GM10248 (cell line): ENCODE measurements at places on chromosomes 6 and 20.
A peak's percentile ranks its signal among the peaks of the same experiment; 100 is the strongest.

DNA sequence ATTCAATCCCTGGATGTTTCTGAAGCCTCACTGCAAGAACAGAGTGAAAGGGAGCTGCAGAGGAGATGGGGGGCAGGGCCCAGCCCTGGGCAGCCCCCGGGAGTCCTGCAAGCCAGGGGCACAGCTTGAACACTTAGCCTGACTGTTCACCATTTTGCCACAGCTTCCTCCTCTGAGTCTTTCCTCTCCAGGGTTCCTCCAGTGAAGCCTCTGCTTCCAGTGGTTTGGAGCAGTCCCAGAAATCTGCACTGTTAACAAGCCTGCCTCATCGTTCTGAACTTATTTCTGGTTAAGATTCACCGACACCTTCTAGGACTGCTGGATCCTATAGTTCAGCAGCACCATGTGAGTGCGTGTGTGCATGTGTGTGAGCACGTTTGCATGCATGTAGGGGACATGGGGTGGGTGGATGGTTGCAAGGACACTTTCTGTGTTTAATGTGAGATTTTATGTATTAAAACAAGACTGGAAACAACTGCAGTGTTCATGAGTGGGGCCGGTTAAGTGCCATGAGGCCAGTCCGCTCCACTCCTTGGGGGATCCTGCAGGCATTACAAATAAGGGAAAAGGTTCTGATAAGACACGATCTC is 24.6 kb downstream of the CEBPB start:
- DNase-seq, result no peak

- DNase-seq, result no peak
These were observed 2.5 kb downstream of the NPBWR2 start for GRCh38 chr20:64104667-64105451.

GRCh38 chr20:57117296-57117695 is 149.1 kb downstream of the BMP7 start:
- DNase-seq, result no peak

DNA sequence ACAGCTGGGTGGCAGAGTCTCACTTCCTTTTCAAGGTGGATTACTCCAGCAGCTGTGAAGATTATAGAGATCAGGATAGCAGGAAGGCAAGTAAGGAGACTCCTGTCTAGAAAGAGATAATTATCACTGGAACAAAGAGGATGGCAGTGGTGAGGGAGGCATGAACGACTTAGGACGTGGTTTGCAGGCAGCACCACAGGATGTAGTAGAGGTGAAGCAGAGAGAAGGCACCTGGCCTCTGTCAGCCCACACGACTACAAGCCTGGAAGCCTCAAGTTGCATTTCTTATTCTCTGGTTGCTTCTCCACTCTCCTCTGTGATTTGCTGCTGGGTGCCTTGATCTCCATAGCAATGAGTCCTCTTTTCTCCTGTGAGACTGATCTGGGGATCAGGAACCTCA is 62.7 kb downstream of the TSHZ2 start:
- DNase-seq, result no peak

GRCh38 chr20:32365564-32365963 is 7.4 kb downstream of the ASXL1 start:
- DNase-seq, result no peak

DNA sequence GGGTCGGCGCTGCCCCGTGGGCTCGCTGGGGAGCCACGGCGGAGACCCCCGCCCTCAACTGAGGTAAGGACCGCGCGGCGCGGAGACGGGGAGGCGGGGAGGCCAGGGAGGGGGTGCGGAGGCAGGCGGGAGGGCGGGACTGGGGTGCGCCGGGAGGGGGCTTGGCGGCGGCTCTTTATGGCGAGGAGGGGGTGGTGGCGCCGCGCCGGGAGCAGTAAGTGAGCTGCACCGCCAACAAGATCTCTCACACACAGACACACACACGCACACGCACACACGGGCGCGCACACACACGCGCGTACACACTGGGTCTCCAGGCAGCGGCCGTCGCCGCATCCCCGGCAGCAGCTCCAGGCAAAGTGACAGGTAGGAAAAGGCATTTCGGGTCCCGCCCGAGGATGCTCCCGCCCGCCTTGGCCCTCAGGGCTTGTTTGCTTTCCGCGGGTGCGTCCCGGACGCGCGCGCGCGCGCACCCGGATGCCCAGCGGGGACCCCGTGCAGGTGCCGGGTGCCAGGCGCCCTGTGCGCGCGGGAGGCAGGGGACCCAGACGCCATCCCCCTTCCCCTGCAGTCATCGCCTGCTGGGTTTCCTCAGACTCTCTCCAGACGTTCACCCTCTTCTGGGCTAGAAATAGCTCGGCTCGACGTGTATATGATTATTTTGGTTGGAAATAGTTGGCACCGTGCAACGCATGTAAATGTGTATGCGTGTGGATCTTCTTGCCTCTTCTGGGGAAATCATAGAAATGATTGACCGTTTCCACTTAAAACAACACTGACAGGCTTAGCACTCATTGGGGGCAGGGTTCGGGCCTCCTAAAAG is at the start of gene PLCB4:
TSS of gene PLCB4 (plus strand) at position 247 of the 823 bp plus-strand sequence. CDS start 238,728 bp downstream, outside the sequence.
- DNase-seq, result no peak

DNA sequence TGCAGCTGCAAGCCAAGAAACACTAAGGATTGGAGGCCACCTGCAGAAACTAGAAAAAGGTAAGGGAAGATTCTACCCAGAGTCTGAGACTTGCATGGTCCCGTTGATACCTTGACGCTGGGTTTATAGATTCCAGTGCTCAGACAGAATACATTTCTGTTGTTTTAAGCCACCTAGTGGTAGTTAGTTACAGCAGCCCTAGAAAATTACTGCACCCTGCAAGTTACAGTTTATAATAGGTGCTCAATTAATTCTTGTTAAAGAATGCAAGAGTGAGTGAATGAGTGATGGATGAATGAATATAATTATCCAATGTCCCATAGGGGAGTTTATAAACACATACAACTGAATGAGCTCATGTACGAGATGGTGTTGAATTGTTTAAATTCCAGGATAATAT is 453.1 kb upstream of the SLC35B3 start:
- peak; percentile 9 for DNase-seq

- peak; percentile 48 for DNase-seq
These were observed 516.6 kb upstream of the JARID2 start for GRCh38 chr6:14729129-14729871.

- no peak for DNase-seq
These were observed 46.1 kb downstream of the HLA-F start for GRCh38 chr6:29769336-29769735.

DNA sequence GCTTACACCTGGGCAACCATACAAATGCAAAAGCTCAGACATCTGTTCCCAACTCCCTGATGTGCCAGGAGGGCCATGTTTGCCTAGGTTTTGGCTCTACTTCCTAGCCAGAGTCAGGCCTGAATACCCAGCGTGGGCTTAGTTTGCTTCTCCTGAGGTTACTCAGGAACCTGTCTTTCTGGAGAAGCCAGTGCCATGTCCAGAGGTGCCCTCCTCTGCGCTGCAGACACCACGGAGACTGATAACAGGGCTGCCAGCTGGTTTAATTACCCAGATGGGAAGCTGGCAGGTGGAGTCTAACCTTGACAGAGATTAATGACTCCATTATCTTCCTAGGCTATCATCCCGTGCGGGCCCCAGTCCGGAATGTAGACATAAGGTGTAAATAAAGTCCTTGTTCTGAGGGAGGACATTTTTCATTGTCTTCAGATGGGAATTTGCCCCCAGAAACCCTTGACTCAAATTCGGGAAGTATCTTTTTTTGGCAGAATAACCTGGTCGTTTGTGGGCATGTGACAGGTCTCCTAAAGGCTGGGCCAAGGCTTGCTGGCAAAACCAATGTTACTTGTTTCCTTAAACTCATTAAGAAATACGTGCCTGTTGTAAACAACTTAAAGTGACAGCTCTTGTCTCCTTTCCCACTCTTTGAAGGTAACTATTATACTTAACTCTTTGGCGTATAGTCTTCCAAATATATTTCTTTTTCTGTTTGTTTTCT is 29.2 kb upstream of the ZNFX1 start:
- DNase-seq, result no peak

DNA sequence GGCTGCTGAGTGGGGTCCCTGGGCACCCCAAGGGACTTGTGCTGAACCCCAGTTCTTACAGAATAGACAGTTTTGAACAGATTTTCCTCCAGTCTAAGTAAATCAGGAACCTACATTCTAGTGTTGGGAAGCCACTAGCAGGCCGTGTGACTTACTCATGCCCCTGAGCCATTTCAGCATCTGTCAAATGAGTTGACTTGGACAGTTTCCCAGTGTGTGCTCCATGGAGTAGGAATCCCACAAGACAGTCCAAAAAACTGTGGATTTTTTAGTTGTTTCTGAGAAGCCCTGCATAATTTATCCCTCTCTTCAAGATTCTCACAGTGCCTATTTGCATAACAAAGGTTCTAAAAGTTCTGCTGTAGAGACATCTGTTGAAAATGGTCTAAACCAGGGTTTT is 2.1 kb downstream of the GABRR2 start:
- DNase-seq, result no peak

GRCh38 chr20:4358552-4358951 is 343.2 kb upstream of the RNF24 start:
- no peak for DNase-seq

DNA sequence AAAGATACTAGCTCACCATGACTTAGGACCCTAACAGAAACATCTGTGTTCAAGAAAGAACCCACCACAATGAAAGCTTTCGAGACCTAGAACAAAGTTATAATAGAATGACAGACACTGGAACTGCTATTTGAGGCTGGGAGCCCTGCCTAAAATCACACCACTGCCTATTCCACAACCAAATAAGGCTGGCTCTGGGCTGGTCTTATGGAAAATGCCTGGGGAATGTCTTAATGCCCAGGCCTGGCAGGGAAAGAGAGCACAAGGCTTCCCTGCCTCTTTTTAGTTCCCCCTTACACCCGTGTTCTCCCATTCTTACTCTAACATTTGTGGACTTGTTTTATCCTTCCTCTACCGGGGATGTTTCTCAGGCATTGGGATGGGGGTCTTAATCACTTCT is 5.6 kb upstream of the METTL24 start:
- no peak for DNase-seq

GRCh38 chr6:41759905-41760579 is 12.8 kb upstream of the PGC start:
- DNase-seq, result no peak

DNA sequence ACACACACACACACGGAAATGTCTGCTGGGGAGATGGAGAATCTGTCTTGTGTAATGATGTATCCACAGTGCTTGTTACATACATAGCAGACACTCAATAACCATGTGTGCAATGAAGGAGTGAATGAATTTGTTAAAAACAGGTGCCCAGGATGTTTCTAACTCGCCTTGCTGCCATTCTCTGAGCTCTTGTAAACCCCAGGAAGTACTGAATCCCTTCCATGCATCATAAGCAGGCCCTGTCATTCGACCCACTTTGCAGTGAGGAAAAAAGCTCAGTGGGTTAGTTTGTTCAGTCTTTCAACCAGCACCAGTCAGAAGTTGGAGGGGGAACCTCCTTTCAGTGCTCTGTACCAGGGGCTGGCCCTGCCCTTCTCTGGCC is 1.4 kb upstream of the KCNK5 start:
- DNase-seq, result no peak

GRCh38 chr20:19937218-19937617 is 79.9 kb upstream of the NAA20 start:
- DNase-seq, result no peak

GRCh38 chr6:158926414-158926813 is 73.6 kb downstream of the RSPH3 start:
- DNase-seq, result no peak

DNA sequence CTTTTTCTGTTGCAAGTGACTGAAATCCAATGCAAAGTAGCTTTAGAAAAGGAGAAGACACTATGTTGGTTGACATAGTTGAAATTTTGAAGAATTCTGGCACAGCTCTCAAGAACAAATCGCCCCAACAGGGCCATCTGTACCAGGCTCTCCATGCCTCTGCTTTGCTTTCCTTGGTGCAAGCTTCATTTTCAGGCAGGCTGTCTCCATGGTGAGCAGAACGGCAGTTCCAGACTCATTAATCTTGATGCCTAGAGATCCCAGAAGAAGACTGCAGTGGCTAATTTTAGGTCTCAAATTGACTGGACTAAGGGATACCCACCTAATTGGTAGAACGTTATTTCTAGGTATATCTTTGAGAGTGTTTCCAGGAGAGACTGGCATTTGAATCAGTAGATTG is 950.7 kb upstream of the FLRT3 start:
- no peak for DNase-seq

- DNase-seq, result no peak
These were observed 1.6 kb upstream of the CEBPB start for GRCh38 chr20:50188879-50189680.

- DNase-seq, result no peak
These were observed 4.3 kb downstream of the UST start for GRCh38 chr6:148750838-148751792.

- DNase-seq, result no peak
These were observed 26.2 kb downstream of the TMEM170B start for GRCh38 chr6:11563793-11564192.

DNA sequence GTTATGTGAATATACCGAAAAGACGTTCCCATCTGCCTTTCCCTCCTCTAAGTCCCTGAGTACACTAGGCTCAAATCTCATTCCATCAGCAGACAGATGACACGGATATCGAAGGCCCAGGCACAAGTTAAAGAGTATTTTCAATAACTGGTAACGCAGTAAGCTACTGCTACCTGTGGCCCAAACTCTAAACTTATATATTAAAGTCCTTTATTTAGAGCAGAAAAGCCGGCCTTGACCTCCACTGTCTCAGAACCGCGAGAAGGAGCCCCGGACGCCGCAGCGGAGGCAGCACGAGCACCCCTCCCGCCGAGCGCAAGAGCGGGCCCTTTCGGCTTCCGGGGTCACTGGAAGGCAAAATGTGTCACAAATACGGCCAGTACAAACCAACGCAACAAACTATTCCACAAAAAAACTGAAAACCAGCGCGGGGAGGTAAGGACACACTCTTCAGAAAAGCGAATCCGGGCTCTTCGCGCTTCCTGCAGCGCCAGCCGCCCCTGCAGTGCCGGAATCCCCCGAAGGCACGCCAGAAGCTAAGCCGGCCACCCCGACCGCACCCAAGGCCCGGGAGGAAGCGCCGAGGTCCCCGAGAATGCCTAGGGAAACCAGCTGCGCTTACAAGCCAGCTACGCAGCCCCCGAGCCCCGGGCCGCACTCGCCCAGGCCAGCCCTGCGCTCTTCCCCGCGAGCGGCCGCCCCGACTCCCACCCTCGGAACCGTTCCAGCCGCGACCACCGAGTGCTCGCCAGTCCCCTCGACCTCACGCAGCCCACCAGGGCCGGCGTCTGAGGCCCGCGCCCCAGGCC is 681 bp downstream of the DIDO1 start:
- DNase-seq, result peak; percentile 32

- DNase-seq, result no peak
These were observed 45.8 kb downstream of the AGPAT4 start for GRCh38 chr6:161228096-161228495.

DNA sequence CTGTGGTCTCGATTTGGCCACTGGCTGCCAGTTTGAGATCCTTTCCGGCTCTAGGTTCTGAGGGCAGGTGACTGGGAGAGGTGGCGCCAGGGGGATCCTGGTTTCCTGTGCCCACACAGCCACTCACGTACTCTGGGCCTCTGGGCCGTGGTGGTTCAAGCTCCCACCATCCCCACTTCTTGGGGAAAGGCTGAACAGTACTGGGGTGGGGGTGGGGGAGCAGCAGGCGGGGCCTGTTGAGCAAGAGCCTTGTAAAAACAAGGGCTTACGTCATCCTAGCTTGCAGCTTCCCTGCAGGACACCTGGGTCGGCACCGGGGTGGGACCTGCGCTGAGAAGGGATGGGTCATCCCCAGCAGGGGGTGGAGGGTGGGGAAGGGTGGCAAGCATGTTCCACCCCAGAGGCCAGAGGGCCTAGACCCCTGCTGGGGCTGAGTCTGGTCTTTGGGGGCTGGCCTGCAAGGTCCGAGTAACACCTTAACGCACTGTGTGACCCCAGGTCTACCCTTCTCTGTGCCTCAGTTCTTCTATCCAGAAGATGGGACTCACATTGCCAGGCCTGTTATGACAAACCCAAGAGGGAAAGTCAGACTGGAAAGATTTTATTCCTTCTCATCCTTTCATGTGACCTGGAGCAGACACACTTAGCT is 3.1 kb upstream of the CEBPB start:
- no peak for DNase-seq
